ENCODE measurements at places on chromosomes 11 and 22.

DNA sequence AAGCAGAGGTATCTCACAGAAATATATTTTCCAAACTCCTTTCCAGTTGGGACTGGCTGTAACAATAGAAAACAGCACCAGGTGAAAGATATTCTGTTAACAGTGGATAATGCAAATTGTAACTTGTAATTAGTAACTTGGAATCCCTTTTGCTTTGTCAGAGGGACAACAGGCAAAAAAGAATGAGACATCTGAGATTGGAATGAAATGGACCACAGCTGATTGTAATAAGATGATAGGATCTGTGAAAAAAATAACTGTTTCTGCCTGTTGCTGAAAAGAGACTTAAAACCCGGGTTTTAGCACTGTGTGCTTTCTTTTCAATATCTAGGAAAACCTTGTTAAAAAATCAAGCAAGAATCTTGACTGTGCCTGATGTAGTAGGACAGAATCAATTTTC, 655.7 kb downstream of the METTL15 start:
- no peak for DNase-seq

DNA sequence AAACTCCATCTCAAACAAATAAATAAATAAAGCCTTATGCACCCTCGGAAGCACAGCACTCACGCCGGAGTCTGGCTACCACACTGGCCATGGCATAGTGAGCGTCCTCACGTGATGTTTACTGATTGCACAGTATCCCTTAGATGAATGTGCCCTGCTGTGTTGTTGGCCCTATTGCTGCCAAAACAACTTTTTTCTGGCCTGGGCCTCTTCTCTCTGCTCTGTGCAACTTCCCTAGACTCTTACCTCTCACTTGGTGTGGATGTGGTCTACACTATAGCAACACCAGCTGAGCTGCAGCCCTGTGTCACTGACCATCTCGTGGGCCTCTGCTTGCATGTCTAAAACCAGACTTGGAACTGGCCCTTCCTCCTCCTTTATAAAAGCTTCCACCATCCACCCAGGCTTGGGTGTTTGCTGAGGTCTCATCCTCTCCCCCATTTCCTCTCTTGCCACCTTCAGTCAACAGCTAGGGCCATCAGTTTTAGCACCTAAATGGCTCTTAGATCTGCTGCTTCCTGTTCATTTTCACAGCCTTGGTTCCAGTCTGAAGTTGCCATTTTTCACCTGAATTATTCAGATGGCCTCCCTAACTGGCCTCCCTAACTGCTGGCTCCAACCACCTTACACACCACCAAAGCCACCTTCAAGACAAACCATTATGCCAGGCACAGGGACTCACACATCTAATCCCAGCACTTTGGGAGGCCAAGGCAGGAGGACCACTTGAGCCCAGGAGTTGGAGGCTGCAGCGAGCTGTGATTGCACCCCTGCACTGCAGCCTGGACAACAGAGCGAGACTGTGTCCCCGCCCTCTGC, 9.2 kb downstream of the ZNF74 start:
- DNase-seq: peak; percentile 34

DNA sequence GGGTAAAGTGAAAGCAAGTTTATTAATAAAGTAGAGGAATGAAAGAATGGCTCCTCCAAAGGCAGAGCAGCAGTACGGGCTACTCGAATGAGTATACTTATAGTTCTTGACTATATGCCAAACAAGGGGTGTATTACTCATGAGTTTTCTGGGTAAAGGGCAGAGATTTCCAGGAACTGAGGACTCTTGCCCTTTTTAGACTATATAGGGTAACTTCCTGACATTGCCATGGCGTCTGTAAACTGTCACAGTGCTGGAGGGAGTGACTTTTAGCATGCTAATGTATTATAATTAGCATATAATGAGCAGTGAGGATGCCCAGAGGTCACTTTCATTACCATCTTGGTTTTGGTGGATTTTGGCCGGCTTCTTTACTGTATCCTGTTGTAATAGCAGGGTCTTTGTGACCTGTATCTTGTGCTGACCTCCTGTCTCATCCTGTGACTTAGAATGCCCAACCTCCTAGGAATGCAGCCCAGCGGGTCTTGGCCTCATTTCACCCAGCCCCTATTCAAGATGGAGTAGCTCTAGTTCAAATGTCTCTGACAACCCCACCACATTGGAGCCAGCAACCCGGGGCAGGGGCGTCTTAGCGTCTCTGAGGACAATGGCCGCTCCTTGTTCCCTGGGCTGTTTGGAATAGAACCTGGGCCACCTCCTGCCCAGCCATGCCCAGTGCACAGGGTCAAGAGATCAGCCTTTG, 34.9 kb upstream of the CD82 start:
- DNase-seq: no peak

- no peak for DNase-seq
These were observed 114.2 kb upstream of the PARVA start for GRCh38 chr11:12263141-12263693.

- no peak for DNase-seq
These were observed 149.1 kb upstream of the E2F8 start for GRCh38 chr11:19389787-19390303.

DNA sequence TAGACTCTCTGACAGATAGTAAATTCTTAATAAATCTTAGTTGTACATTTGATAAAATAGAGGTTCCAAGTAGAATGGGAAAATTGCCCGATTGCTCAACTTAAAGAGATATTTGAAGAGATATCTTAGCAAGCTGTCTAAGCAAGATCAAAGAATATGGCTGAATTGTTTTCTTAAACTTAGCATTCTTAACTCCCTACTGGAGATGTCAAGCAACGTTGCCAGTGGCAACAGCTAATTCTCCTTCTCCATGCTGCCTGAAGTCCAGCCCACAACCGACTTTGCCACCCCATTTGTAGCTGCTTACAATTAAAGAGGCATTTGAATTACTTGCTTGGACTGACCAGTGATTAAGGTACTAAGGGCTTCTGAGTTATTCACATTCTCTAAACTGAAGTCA, 94.4 kb downstream of the FAM181B start:
- no peak for DNase-seq

GRCh38 chr11:69390561-69390960, 90.9 kb upstream of the LINC01488 start:
- DNase-seq: no peak

GRCh38 chr11:65477149-65477965, 21.5 kb upstream of the MALAT1 start:
- DNase-seq: peak; percentile 90

DNA sequence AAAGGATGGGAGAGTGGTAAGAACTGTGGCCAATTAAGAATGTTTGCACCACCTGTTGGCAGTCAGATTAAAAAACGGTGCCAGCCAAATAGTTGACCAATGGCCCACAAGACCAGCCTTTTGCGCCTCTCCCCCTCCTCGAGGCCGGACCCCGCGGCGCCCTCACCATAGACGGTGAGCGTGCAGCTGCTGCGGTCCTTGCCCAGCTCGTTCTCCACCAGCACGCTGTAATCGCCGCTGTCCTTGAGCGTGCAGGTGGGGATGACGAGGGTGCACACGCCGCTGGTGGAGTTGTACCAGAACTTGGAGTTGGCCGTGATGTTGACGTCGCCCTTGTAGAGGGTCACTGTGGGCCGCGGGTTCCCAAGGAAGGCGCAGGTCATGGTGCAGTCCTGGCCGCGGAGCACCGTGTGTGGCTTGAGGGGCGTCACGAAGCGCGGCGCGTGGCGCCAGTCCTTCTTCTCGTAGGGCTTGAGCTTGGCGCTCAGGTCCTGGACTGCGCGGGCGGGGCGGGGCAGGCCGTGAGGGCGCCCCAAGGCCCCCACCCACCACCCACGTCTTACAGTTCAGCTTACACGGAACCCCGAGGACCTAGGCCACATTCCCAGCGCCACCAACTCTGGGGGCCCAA, 7.2 kb downstream of the TMEM86A start:
- DNase-seq: peak; percentile 33

GRCh38 chr11:119608781-119609180, 120.2 kb downstream of the NECTIN1 start:
- no peak for DNase-seq

GRCh38 chr22:45930324-45930723, 46.6 kb downstream of the WNT7B start:
- DNase-seq: no peak

DNA sequence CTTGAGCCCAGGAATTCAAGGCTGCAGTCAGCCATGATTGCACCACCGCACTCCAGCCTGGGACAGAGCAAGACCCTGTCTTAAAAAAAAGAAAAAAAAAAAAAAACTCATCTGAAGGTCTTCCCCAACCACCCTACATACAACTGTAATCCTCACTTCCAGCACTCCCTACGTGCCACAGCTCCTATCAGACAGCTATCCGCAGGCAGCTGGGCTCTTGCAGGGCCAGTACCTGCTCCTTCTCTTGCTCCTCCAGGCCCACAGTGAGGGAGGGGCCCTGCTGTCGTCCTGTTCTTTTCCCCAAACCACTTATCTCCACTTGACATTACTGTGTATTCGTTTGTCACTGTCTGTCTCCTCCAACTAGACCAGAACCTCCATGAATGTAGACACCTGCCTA, 156.1 kb upstream of the NECTIN1 start:
- no peak for DNase-seq

DNA sequence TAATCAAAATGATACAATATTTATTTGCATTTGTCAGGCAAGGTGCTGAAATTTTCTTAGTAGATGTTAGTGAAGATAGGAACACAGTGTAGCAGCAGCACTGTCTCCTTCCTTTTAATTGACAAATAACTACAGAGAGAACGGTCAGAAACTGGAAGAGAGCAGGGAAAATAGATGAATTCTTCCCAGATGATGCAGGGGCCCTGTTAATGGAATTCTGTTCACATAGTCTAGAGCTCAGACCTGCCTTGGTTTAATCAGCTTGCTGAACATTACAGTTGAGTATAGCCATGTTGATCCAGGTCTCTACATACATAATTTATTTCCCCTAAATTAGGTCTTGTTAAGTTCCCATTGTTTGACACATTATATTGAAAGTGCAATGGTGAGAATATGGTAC, 127.4 kb downstream of the SLC17A6 start:
- no peak for DNase-seq

- no peak for DNase-seq
These were observed 74.5 kb upstream of the PICALM start for GRCh38 chr11:86143087-86144030.

- DNase-seq: no peak
These were observed 181.5 kb upstream of the ZBED5 start for GRCh38 chr11:11039208-11039965.

DNA sequence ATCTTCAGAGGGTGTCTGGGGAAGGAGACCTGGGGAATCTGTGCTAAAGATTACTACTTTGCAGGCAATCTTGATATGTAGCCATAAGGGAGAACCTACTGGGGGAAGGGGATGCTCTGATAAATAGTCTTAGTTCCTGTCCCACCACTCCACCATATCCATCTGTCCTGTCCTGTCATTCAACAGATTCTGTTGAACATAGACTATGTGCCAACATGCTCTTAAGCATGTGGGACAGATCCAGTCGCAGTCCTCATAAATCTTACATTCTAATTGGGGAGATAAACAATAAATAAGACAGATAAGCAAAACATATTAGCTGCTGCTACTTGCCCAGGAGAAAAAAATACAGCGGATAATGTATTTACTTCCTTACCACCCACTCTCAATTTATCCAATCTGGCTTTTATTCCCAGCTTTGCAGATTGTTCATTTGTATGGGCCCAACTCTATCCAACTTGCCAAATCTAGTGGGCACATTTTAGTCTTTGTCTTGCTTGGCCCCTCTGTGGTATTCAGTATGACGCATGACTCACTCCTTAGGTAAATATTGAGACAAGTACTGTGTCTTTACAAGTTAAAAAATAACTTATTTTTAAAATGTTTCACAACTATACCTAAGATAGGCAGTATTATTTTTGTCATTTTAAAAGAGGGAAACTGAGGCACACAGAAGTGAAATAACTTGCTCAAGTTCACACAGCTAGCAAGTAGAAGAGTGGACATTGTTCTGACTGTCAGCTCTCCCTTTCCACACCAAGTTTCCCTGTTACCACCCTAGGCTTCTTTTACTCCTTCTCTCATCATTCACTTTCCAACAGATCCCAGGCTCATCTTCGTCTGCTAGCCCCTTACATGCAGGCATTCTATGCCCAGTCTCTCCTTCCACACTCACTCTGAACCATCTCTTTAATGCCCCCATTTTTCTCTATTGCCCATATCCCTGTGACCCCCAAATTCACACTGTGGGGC, 133.6 kb upstream of the SESN3 start:
- DNase-seq: no peak

DNA sequence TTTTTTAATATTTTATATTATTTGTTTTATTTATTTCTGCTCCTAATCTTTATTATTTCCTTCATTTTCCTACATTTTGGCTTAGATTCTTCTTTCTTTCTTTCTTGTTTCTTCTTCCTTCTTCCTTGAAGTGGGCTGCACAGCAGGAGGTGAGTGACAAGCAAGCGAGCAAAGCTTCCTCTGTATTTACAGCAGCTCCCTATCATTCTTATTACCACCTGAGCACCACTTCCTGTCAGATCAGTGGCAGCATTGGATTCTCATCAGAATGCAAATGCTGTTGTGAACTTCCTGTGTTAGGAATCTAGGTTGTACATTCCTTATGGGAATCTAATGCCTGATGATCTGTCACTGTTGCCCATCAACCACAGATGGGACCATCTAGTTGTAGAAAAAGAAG, 784.9 kb upstream of the LUZP2 start:
- no peak for DNase-seq

- no peak for DNase-seq
These were observed 173.3 kb downstream of the GRIA4 start for GRCh38 chr11:105783216-105783615.

GRCh38 chr22:48414651-48415050, 1413.0 kb downstream of the BRD1 start:
- no peak for DNase-seq

DNA sequence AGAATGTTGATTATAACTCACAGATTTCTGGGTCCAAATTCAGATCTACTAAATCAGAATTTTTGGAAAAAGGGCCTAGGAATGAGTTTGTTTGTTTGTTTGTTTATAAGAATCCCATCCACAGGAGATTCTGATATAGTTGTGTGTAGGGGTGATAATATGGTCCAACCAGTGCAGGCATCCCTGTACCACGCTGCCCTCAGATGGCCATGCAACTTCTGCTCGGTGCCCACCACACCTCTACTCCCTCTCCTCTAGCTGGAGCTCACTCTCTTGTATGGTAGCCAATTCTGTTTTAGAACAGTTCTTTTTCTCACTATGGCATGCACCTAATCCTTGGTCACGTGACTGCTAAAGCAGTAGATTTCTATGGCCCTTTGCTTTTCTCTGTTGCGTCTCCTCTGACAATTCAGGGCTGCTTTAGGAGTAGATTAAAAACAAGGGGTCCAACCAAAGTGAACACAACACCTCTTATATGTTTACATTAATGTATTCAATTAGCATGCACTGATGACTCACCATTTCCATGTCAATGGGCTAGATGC, 103.3 kb upstream of the KCNA4 start:
- DNase-seq: no peak

Measured in COR-L47 (cell line).